ENCODE measurements at places on chromosomes 11 and 22. TPM values are rescaled to one million over a fixed set of nuclear protein-coding genes. Genes with fewer than 3 reads are reported as not detected.

Gene APOA5
- not detected for total RNA-seq

Gene OR8D4
- total RNA-seq: not detected

Gene TIMM8B
- 34.1 TPM for total RNA-seq

Gene RIMBP3C
- total RNA-seq: not detected

Gene FAM83F
- total RNA-seq: 0.81 TPM

Gene POTEH
- total RNA-seq: not detected

Gene APOBEC3H
- total RNA-seq: 24.4 TPM

Gene OR56A4
- total RNA-seq: not detected

Gene OR2D2
- not detected for total RNA-seq

Gene TRIM48
- total RNA-seq: not detected

Gene NLRP14
- 0.12 TPM for total RNA-seq

Gene CREB3L1
- total RNA-seq: not detected

Gene SLN
- total RNA-seq: not detected

Gene SLC43A3
- 159 TPM for total RNA-seq

Gene OR51B4
- not detected for total RNA-seq

Gene CRYBA4
- total RNA-seq: not detected

Gene BEST1
- total RNA-seq: 4.1 TPM

Gene DDIAS
- 19.5 TPM for total RNA-seq

Gene EHBP1L1
- total RNA-seq: 113 TPM

Gene SLC25A18
- total RNA-seq: not detected

Gene SEZ6L
- total RNA-seq: not detected

Gene NXPE2
- total RNA-seq: not detected

Gene CASP1
- 20.4 TPM for total RNA-seq

Gene JHY
- total RNA-seq: 5.5 TPM

Gene TMEM25
- 18.1 TPM for total RNA-seq

Gene NPTXR
- total RNA-seq: 6.4 TPM

Gene APOL5
- not detected for total RNA-seq

Gene ZBED5
- total RNA-seq: 46.4 TPM

Gene C1QTNF4
- 0.74 TPM for total RNA-seq

Gene KRTAP5-2
- total RNA-seq: not detected

Gene FIBIN
- total RNA-seq: not detected

Gene MS4A6E
- not detected for total RNA-seq

Gene OR51Q1
- not detected for total RNA-seq

Gene ARHGAP20
- 0.12 TPM for total RNA-seq

Data from activated T-cell treated with anti-CD3 and anti-CD28 coated beads, Interleukin-2, amount 50 U/mL, for 72 hours (primary cell).